Tibial nerve (tissue), 4 donors: ENCODE measurements at places on chromosomes 5 and 9.

GRCh38 chr5:96896276-96896675, 20.0 kb downstream of the ERAP2 start:
- no peak for DNase-seq

DNA sequence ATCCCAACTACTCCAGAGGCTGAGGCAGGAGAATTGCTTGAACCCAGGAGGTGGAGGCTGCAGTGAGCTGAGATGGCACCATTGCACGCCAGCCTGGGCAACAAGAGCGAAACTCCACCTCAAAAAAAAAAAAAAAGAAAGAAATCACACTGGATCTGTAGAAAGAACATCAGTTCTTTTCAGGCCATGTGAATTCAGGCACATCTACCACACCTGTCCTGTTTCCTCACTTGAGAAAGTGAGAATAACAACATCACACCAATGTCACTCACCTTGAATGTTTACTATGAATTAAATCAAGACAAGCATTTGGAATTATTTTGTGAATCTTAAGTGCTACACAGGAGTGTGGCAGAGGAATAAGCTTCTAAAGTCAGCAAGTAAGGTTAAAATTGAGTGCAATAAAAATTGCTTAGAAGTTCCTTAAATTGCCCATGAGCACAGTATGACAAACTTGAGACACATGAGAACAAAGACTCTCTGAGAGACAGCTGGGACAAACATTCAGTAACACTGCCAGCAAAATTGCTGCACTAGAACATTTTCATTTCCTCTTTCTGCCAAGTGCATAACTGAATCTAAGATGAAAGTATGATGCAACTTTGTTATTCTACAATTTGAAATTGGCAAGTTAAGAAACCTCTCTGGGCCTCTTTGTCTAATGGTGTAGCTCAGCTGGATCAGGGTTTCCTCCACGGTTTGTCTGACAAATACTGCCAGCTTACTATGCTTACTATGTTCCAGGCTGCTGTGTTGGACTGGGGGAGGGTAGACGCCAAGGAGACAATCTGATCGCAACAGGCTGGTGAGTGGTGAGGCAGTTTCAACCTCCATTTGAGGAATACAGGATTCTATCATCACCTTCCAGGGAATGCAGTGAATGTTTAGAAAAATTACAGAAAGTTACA, 1.9 kb upstream of the RIC1 start:
- DNase-seq: peak; percentile 61

GRCh38 chr5:96896806-96897205, 20.5 kb downstream of the ERAP2 start:
- DNase-seq: no peak

DNA sequence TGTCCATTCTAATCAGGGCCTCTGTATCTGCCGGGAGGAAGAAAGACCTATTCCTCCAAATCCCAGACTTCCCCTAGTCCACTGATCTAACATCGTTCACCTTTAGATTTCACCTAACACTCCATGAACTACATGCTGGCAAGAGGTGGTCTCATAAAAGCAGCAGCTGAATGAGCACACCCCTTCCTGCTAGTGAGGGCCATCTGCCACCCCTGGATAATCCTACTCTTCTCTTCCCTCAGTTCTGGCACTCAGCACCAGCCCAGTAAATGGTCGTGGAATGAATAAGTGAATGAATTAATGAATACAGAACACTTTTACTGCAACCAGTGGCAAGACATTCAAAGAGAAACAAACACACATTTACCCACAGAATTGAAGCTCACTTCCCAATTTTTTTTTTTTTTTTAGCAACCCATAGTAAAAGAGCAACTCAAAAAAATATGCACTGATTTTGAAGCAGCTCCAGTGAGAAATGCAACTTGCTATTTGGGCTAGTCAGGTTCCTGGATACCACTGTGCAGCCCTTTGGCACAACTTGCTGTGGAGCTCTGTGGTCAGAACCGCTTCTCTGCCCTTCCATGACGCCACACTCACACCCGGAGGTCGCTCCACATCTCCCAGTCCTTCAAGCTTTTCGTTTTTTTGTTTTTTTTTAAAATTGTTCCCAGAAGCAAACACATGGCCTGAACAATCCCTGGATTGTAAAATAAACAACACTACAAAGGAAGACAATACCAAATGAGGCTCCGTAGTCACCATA, 6.2 kb downstream of the RNF183 start:
- DNase-seq: no peak

- DNase-seq: no peak
Observed at GRCh38 chr5:104431981-104432380, 869.4 kb upstream of the NUDT12 start.

GRCh38 chr9:5817862-5818261, 15.1 kb downstream of the ERMP1 start:
- DNase-seq: no peak
